ENCODE measurements at places on chromosomes 7 and 10.

- no peak for DNase-seq
Measured at GRCh38 chr10:71717551-71717951, 2.0 kb downstream of the C10orf105 start.

GRCh38 chr10:92241158-92241500 lies 49.7 kb downstream of the CPEB3 start:
- DNase-seq = no peak

DNA sequence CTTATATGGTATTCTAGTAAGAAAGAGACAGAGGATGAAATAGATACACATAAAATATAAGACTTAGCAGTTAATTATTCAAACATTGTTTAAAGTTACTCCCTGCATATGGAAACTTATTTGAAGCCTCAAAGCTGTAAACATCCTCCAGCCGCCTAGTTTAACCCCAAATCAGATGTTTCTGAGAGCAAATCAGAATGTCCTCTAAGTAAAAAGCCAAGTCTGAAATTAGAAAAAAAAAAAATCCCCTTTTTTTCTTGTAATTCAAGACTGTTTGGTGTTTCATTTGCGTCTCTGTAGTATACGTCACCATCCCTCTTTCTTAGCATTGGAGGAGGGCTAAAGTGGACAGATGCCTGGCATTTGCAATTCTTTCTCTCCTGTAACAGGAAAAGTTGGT lies 46.4 kb downstream of the TMEM26 start:
- no peak for DNase-seq

DNA sequence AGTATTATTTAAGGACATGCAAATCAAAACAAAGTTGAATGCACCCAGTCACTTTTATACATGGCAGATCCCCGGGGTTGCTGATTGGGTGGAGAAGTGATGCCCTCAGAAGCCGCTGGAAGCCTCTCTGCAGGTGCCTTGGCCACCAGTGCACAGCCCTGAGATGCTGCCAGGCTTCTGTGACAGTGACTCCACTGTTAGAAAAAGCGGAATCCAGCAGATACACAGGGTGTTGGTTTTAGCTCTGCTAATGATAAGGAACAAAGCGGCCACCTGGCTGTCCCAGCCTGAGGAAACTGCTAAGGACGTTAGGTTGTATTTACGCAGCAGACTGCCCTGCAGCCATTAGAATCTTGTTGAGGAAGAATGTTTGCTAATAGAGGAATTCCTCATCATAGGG lies 47.5 kb downstream of the JAKMIP3 start:
- no peak for DNase-seq

DNA sequence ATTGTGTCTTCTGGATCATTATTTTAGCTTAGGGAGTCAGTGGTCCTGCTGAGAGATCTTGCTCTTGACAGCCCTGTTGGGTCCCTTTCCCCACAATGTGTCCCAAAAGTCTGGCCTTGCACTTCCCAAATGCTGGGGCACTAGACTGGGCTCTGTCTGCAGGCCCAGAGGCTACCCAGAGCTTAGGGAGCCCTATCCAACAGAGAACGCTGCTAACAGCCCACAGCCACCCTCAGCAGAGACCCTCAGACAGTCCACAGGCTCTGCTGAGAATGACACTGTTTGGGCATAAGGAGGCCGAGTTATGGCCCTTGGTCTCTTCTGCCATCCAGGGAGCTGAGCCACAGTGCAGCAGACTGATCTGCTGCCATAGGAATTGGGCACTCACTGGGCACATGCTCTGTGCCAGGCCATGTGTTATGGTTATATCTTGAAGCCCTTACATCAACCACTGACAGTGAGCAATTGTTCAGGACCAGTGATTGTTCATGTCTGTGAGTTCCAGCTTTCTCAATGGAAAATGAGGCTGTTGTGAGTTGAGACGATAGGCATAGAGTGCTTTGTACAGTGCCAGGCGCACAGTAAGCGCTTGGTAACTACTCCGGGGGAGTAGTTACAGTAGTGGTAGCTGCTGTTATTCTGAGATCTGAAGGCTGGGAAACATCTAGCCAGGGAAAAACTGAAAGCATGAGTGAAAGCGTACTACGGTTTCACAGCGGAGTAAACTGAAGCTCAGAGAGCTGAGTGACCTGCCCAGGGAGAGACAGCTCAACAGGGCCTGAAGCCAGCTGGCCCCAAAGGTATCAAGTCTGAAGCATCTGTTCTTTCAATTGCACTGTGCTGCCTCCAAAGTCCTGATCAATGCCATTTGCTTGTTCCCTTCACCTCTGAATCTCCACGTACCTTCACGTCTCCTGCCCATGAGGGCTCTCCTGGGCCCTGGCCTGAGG lies 77.6 kb upstream of the PRLHR start:
- DNase-seq = no peak

GRCh38 chr7:150966002-150966401 lies 12.1 kb downstream of the KCNH2 start:
- DNase-seq = no peak

GRCh38 chr7:128366300-128366699 lies 4.8 kb upstream of the PRRT4 start:
- DNase-seq = no peak

GRCh38 chr10:11116361-11116760 lies 98.7 kb downstream of the CELF2 start:
- no peak for DNase-seq

DNA sequence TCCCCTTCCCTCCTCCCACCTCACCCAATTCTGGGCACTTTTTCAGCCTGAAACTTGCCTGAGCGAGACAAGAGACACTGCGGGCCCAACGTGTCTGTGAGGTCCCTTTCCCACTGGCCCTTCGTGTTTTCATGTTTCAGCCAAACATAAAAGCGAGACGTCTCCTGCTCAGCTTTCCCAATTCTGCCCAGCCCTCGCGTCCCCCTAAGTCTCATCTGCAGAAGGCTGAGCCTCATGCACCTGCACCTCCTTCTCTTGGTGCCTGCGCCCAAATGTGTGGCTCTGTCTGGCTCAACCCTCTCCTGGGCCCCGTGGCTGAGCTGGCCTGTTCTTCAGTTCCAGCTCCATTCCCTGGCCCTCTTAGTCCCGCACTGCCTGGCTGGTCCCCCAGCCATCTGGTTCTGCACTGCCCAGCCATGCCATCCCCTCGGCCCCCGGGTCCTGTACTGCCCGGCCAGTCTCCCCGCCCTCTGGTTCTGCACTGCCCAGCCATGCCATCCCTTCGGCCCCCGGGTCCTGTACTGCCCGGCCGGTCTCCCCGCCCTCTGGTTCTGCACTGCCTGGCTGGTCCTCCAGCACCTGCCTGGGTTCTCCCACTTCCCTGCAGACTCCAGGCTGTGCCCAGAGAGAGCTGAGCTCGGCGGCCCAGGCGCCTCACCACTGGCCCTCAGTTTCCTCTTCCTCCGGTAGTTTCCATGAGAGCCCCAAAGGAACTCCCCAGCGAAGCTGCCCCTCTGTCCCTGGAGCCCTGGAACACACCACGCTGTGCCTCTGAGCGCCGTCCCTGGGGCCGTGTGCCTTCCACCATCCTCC lies 224.1 kb downstream of the DNAJB6 start:
- DNase-seq = no peak

DNA sequence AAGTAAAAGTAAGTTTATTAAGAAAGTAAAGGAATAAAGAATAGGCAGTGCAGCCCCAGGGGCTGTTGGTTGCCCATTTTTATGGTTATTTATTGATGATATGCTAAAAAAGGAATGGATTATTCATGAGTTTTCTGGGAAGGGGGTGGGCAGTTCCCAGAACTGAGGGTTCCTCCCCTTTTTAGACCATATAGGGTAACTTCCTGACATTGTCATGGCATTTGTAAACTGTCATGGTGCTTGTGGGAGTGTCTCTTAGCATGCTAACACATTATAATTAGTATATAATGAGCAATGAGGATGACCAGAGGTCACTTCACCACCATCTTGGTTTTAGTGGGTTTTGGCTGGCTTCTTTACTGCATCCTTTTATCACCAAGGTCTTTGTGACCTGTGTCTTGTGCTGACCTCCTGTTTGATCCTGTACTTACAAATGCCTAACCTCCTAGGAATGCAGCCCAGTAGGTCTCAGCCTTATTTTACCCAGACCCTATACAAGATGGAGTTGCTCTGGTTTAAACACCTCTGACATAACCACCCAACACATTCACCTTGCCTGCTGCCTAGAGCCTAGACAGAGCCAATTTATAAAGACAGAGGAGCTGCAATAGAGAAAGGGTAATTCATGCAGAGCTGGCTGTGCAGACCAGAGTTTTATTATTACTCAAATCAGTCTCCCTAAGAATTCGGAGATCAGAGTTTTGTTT lies 10.9 kb upstream of the ERCC6 start:
- DNase-seq = no peak

DNA sequence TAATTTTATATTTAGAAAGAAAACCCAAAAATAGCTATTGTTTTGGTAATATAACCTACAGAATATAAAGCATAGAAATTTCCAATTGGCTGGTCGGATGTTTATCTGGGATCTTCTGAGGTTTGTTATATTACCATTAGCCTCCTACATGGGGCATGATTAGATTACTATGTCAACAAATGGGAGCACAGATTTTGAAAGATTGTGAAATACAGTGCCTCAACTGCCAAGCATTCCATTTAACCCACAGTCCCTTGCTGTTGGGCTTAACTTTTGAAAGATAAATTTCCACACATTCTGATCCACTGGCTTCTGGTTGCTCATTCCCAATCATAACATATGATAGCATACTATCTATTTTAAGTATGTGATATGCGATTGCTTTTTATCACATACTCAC lies 455.4 kb upstream of the C7orf33 start:
- DNase-seq = no peak

- no peak for DNase-seq
Measured at GRCh38 chr10:15609246-15609645, 110.5 kb downstream of the ITGA8 start.
